ENCODE measurements at places on chromosomes 11 and 22.

DNA sequence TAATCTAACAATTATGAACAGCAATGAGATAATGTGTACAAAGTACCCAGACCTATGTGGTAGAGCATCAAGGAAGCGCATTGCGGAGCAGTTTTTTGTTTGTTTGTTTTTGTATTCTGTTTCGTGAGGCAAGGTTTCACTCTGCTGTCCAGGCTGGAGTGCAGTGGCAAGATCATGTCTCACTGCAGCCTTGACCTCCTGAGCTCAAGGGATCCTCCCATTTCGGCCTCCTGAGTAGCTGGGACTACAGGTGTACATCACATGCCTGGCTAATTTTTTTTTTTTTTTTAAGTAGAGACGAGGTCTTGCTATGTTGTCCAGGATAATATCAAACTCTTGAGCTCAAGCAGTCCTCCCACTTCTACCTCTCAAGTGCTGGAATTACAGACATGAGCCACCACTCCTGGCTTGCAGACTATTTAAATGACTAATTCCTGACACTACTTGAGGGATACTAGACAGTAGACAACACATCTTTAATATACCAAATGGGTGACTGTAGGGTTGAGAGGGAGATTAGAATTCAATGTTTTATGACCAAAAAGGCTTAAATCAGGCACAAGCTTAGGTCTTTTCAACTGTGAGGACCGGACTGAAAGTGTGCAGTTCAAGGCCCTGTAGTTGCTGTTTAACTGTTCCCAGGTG is 12.7 kb downstream of the OR51B4 start:
- no peak for DNase-seq

GRCh38 chr11:127003260-127003981 is 2.9 kb upstream of the KIRREL3 start:
- peak; percentile 24 for DNase-seq

DNA sequence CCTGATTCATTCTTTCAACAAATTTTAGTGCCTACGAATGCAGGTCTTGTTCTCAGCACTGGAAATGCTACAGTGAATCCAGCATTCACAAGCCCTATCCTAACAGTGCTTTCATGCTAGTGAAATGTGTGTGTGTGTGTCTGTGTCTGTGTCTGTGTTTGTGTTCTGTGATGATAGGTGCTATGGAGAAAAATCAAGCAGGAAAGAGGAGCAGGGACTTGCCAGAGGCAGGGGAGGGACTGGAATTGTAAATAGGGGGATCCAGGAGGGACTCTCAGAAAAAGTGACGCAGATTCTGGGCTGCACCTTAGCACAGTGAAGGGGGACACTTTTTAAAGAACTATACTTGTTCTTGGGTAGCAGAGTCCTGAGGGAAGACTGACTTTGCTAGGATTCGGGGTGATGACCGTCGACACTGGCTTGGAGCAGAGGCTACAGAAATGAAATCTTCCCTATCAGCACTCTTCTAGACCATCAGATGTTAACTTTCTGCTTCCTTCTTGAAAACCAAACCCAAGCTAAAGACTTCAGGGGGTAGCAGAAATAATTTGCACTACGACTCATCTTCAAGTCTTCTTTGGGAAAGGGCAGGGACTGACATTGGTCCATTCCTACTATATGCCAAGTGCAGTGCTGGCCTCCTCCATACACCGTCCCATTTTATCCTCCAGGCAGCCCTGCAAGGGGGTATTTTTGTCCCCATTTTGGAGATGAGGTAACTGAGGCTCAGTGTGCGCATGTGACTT is 39.3 kb upstream of the PTPRJ start:
- DNase-seq, result no peak

DNA sequence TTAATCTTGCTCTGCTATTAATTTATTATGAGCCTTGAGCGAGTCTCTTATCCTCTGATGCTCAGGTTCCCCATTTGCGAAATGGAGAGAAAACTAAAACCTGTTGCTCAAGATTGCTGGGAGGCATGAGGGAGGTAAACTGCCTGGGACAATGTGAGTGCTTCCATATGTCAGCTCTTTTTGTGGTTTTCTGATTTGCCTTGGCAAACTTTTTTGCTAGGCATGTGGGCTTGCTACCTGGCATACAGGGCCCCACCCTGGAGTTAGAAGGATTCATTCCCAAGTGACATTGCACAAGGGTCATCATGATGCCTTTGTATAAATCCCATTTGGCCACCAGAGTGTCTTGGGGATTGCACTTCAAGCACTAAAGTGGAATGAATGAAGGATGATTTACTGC is 22.4 kb downstream of the TSPAN18 start:
- DNase-seq, result no peak

GRCh38 chr11:43941257-43941994 is 1.0 kb upstream of the C11orf96 start:
- peak; percentile 51 for DNase-seq

- no peak for DNase-seq
Measured at GRCh38 chr11:62673196-62673525, 1.1 kb upstream of the LBHD1 start.

DNA sequence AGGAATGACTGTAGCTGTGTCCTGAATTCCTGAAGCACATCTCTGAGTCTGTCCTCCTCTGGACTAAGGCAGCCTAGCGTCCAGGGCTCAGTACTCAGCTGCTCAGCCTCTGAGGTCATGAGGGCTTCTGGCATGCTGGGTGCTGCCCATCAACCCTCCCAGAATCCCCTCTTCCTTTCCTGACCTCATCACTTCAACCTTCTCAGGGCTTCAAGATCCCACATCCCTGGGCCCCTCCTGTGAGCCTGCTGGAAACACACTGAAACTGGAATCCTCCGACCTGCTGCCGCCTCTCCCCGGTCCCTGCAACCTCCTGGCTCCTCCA is 803 bp downstream of the KRTAP5-8 start:
- DNase-seq, result no peak

GRCh38 chr11:7501894-7502293 is 11.9 kb upstream of the PPFIBP2 start:
- no peak for DNase-seq

- DNase-seq, result no peak
Measured at GRCh38 chr11:119888119-119888518, 159.1 kb upstream of the NECTIN1 start.

DNA sequence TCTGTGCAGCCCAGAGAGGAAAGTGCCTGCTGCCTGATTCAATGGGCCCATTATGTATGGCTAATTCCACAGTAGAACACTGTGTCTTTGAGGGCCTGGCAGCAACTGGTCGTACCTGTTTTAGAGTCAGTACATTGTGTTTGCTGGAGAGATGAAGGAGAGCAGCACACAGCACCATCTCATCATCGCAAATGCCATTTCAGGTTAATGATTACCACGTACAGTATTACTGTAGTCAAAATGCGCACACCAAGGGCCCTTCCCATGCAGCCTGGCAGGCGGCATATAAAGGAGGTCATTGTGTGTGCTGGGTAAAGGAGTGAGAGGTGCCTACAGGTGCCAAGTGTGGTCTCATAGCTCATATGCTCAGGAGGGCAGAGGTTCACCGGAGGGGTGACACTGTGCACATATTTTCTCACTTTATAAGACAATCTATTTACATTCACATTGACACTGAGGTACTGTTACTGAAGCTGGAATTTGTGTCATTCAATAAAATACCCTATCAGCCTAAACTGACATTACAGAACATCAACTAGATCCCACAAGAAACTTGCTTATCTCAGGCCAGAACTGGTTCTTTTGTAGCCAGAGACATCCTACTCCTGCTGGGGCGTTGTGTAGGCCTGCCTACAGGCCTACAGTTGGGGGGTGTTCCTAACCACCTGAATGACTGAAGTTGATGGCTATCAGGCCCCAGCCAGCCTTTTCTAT is 90.4 kb downstream of the APIP start:
- no peak for DNase-seq

DNA sequence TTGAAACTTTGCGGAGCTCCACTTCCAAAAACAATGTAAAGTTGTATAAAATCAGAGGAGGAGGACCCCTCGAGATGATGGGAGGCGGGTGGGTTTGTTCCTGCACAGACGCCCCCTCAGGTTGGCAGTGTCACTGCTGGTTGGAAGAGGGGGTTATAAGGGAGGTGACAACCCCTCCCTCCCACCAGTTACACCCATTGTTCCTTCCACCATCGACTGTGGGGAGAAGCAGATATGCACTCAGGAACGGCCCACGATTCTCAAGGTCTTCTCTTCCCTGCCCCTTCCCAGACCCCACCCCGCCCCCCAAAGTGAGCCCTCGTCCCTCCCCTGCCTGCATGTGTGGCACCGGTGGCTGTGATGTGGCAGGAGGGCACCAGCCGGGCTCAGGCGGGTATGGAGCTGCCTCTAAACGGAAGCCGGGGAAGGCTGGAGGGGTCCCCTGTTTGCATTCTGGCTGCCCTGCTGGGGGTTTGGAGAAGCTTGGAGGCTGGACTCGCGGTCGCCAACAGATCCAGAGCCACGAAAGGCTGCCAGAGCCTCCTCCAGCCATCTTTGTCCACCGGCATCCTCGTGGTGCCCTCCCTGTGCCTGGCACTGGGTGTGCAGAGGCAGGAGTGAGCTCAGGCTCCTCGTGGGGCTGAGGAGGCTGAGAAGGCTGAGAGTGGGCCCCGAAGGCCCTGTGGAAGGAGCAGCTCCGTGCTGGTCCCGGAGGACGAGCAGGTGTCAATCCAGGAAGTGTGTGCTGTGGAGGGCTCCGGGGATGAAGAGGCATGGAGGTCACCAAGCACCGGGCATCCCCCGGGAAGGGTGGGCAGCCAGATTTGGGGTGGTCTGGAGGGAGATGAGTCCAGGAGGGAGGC is 778 bp downstream of the KDELR3 start:
- DNase-seq, result no peak

DNA sequence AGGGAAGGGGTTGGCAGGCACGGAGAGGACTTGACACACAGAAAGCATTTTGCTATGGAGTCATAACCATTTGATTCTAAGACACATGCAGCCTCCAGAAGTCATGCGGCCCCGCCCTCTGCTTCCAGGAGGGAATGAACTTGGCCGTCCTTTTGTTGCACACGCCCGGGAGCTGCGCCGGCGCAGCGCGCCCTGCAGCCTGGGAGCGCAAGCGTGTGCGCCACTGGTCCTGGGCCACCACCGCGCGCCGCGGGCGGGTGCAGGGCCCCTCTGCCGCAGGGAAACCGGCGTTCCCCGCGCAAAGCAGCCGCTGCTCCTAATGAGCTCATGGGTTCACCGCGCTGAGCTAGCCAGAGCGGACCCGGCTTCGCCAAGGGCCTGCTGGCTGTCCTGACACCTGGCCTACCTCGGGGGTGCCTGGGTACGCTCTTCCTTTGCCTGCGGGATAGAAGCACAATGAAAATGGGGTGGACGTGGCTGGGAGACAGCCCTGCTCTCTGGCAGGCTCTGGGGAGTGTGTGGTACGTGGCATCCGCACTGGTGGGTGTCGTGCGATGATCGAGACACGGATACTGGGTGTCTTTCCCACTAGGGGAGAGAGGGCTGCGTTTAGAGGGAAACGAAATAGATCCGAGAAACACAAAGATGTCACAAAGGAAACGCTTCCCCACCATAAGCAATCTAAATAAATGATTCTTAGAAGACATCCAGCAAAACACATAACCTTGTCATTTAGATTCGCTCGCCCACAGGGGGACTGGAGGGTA is 669 bp downstream of the MICAL3 start:
- DNase-seq, result peak; percentile 25

DNA sequence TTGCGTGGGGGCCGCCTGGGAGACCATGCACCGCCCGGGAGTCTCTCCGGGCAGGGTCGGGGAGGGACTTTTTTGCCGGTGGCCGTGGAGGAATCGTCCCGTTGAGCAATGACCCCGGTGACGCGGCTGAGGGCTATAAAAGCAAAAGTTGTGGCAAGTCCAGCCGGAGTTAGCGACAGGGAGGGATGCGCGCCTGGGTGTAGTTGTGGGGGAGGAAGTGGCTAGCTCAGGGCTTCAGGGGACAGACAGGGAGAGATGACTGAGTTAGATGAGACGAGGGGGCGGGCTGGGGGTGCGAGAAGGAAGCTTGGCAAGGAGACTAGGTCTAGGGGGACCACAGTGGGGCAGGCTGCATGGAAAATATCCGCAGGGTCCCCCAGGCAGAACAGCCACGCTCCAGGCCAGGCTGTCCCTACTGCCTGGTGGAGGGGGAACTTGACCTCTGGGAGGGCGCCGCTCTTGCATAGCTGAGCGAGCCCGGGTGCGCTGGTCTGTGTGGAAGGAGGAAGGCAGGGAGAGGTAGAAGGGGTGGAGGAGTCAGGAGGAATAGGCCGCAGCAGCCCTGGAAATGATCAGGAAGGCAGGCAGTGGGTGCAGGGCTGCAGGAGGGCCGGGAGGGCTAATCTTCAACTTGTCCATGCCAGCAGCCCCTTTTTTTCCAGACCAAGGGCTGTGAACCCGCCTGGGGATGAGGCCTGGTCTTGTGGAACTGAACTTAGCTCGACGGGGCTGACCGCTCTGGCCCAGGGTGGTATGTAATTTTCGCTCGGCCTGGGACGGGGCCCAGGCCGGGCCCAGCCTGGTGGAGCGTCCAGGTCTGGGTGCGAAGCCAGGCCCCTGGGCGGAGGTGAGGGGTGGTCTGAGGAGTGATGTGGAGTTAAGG is at the start of gene NEAT1:
NEAT1 (plus strand) TSS at position 166 of the 883 bp plus-strand sequence.
- DNase-seq, result peak; percentile 48

DNA sequence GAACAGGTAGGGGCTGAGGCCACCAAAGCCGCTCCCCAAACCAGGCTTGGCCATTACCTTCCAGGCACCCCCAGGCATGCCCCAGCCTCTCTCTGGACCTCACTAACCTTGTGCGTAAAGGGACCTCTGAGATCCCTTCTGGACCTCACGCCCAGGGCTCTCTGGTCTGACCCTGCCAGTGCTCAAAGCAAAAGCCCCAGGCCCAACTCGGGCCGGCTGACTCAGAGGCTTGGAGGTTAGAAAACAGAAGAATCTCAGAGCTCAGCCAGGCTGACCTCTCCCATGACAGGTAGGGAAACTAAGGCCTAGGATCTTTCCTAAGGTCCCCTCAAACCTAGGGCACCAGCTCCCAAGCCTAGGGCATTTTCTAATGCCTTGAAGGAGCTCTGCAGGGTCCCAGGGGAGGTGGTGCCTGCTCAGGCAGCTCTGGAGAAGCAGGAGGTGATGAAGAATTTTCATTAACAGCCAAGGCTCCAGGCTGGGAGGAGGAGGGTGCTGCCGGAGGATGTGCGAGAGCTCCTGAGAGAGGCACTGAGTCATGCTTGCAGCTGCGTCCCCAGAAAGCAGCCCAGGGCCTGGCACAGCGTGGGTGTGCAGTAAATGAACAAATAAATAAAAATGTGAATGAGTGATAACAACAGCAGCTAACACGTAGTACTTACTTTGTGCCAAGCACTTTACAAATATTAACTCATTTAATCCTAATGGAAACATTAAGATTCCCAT is 25.6 kb downstream of the ARRB1 start:
- DNase-seq, result no peak

DNA sequence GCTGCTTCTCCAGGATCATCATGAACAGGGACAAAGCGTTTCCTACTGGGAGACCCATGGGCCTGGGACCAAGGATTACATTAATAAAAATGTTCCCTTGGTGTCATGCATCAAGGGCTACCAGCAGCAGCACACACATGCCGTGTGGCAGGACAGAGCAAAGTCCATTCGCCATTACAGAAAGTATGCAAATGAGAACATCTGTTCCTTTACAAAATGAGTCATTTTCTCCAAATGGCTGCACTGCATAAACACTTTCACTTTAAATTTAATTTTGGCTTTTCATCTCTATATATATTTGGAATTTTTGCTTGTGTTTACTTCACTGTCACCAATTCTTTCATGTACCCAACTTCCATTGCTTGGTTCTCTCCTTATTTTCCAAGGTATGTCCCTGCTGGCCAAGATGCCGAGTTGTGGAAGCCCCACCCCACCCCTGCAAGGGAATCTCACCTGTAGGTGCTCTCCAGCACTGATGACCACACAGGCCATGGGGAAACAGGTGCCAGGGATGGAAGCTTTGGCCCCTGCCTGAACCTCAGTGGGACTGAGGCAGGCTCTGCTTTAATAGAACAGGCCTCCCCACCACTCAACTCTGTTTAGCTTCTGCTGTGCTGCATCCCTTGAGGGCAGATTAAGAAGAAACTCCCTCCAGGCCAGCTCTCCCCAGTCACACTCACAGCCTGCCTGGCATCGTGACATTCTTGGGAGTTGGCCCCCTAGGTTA is 15.6 kb upstream of the GNAZ start:
- DNase-seq, result no peak

Measured in NCI-H1694 (cell line).